ENCODE measurements at places on chromosomes 12 and 14.

DNA sequence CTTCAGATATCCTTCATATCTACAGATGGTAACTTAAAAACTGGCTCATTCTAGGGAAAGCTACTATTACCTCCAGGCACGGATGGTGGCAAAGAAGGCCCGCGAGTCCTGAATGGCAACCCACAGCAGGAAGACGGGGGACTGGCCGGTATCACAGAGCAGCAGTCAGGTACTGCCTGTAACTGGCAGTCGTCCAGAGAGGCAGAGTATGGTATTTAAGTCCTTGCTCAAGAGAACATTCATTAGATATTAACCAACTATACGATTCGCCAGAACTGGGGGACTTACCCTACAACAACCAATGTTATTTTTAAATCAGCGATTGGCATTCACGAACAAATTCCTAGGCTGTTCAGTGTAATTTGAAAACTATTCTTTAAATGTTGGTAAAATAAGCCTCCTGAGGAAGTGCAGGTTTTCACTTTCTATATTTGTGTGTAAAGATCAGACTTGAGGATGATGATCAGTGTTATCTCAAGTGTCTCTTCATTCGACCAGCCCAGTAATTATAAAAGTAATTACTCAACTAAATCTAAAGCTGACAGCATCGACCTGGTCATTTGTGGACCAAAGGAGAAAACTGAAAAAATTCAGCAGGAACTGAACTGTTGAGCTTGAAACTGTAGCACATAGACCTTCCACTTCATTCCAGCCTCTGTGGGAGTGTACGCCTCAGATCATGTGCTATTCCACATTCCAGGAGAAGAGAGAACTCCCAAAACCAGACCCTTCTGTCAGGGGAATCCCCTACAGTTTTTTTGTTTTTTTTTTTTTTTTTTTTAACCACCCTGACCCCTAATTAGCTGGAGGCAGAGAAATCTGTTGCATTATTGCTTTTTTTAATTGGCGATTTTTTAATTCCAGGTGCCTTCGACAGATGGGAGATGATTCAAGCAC is 75.6 kb downstream of the ESR2 start:
- no peak for DNase-seq

DNA sequence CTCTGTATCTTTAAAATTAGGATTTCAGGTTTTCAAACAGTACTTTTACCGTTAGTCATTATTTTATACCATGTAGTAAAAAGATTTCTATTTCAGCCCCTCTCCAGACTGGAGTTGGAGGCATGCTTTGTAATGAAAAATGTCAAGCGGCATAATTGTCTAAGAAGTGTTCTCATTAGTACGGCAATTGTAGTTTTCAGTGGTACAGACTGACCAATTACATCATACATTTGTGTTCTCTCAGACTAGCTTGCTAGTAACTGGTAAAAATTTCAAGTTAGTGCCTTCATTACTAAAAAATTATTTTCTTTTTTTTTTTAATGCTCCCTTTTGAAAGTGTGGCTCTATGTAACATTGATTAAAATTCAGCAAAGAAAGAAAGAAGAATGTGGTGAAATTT is 4.5 kb downstream of the USP30 start:
- no peak for DNase-seq

DNA sequence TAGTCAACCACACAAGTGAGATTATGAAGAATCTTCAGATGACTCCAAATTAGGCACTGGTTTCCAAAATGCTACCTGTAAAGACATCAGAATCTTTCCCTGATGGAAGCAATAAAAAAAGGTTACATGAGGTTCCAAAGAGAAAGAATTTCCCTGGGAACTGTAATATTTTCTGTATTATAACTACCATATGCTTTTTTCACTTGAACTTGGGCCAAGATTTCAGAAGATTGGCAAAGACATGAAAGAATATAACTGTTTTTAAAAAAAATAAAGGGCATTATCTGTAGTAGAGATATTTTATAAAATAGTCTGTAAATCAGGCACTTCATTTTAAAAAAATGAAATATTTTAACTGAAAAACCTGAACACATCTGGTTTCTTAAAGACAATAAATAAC is 12.9 kb downstream of the HECTD1 start:
- DNase-seq, result no peak

GRCh38 chr14:101763941-101764709 is 2.6 kb downstream of the PPP2R5C start:
- DNase-seq, result no peak

DNA sequence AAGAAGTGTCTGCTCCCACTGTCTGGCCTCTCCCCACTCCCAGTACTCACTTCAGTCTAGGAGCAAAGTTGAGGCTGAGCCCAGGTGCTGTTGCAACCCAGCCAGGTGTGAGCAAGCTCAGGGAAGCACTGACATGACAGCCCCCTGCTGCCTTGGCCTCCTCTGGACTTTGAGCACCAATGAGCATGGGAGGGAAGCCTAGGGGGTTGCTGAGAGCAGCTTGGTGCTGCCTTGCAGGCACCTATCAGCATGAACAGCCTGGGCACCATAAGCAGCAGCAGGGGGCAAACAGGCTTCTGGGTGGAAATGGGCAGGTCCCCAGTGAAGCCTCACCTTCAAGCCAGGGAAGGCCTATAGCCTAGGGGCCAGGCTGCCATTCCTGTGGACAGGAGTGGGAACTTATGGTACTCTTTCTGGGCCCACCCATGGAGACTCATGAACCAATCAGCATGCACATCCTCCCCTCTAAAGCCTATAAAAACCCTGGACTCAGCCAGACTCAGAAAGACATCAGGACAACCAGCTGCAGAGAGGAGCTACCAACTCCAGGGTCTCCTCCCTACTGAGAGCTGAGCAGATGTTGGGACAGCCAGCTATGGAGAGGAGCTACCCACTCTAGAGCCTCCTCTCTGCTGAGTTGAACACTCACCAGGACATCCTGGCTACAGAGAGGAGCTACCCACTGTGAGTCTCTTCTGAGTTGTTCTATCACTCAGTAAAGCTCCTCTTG is 49.3 kb downstream of the EGLN3 start:
- DNase-seq, result no peak

DNA sequence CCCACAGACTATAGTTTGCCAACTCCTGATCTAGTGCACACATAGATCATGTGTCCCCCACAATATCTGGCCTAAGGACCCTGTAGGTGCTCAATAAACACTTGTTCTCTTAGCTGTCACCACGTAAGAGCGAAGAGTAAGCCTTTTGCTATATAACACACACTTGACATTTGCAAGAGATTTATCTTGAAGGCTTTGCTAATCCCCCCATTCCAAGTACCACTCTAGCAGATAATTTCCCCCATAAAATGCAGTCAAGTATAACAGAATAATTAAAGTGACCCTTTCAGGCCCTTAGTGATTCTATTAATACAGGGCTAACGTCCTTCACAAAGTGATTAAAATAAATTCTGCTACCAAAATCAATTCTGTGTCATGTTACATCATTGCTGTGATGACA is 87.5 kb downstream of the PLXNC1 start:
- no peak for DNase-seq

GRCh38 chr12:67430708-67431335 is 161.7 kb downstream of the CAND1 start:
- DNase-seq, result no peak

GRCh38 chr12:111222523-111222922 is 146.4 kb downstream of the PHETA1 start:
- DNase-seq, result no peak

- no peak for DNase-seq
These were observed 87.1 kb upstream of the FOXN3 start for GRCh38 chr14:89504091-89504490.

- no peak for DNase-seq
These were observed 129.3 kb upstream of the PTPRQ start for GRCh38 chr12:80314741-80315140.

DNA sequence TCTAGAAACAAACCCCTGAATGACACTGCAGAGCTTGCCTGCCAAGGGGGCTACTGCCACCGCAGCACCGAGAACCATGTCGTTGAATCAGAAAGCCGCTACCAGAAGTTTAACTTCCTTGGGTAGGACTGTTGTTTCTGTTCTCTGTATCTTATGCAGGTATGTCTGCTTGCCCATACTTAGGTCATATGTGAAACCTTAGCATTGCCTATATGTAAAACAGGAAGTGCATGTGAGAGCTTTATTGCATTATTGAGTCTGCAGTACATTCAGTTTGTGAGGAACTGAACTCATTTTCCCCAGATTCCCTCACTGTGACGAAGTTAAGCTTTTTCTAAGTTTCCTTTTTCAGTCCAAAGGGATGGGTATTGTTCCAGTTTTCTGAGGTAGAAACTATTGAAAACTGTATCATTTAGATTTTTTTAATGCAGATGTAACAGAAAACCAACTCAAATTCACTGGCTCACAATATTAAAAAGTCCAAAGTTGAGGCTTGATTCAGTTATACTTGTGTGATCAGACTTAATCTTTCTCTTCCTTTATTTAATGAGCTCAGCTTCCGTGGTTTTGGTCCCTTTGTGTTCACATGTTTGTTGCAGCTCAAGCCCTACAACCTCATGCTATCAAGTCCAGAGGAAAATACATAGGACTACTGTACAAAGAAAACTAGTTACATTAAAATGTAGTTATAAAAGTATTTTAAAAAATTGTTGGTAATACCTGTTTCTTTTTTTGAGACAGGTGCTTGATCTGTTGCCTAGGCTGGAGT is 6.9 kb downstream of the FBXO34 start:
- DNase-seq, result no peak

GRCh38 chr14:99675382-99675835 is 8.7 kb upstream of the CYP46A1 start:
- DNase-seq, result no peak

- DNase-seq, result no peak
These were observed 23.7 kb upstream of the RAB21 start for GRCh38 chr12:71730936-71731335.

DNA sequence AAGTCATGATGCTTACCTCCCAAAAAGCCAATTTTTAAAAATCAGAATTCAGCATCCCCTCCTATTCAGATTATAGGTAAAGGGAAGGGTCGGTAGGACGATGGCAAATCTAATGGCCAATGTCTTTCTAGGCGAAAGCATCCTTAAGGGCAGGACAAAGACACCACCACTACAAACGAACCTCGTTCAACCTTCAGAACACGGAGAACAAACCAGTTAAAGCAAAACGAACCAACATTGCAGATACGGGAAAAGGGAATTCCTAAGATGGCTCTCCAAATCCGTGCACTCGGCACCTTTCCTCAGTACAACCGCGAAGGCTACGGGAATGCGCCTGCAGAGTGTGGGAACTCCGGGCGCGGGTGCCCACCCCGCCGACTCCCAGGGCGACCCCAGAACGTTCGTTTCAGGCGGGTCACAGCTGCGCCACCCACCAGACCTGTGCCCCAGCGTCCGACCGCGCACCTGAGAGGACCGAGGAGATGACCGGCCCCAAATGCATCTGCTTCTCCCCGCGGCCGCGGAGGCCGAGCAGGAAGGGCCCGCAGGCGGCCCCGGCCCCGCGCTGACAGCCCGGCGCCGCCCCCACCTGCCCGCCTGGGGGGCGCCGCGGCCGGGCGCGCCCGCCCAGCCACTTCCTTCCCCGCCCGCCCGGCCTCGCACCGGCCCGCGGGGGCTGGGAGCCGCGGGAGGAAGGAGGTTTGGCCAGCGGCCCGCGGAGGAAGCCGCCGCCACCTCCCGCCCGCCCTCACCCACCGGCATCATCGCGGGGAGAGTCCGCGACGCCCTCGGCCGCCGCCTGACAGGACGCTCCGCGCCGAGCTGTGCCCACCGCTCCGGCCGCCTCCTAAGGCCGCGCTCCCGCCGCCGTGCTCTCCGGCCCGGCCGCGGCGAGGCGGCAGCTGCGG is 578 bp downstream of the PPP1R13B start:
- peak; percentile 28 for DNase-seq

GRCh38 chr14:90983560-90983959 is 76.9 kb downstream of the RPS6KA5 start:
- no peak for DNase-seq

DNA sequence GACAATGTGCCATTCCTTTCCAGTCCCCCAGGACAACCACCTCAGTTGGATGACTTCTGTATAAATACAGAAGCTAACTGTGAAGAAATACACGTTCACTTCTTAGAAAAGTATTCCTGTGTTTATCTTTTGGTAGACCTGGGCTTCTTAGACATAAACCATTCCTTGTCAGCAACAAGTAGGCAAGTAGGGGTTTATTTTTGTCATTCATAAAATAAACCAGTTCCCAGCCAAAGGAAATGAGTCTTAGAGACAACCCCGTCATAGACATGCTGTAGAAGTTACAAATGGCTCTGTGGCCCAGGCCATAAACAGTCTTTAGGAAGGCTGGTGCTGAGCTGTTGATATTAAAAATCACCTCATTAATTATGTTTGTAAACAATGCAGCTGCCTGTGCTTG is 243.2 kb downstream of the SPTSSA start:
- no peak for DNase-seq

DNA sequence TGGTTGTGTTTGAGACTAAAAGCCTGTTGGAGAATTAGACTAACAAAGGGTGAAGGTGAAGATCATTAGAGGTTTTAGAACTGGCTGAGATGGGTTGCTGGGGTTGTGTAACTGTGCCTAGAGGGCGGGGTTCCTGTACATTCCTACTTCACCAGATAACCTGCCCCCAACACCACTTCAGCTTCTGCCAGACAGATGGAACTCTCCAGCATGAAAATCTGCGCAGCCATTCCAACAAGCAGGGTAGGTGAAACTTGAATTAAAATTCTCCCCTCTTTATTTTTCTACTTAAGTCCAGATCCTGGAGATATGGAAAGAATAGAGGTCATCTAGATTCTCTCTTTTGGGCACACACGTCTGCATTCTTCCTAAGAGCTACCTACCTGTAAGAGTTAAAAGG is 6.0 kb downstream of the FOXG1 start:
- no peak for DNase-seq

- peak; percentile 25 for DNase-seq
These were observed 13.9 kb upstream of the UBC start for GRCh38 chr12:124928095-124928911.

- DNase-seq, result no peak
These were observed 2.7 kb downstream of the GSTZ1 start for GRCh38 chr14:77323571-77323970.

DNA sequence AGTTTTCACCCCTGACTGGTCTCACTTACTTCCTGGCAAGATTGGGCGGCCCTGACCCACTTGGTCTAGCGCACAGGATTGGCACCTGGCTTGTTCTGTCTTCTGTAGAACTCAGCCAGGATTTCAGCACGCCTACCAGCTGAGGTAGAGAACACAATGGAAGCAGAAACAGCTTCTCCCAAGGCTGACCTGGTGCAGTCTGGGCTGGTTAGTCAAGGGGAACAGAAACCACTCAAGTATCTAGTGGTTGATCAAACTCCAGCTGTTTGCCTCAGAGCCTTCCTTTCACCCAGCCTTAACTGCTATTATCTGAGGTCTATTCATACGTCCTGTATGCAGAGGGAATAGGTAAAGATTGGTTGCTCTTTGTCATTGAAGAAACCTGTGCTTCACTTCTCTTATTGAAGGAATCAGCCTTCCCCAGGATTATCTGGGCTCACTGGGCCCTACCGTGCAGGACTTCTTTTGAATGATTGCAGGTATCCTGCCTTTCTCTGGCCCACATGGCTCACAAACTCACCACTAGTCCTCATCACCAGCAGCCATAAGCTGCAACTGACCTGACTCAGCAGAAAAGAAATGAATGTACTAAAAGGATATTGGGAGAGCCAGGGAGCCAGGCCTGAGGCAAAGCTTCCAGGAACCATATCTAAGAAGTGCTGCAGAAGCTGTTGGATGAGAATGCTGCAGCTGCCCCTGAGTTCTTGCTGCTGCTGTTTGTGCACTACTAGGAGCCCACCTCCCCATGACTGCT is 2.5 kb upstream of the PLEKHD1 start:
- DNase-seq, result no peak

GRCh38 chr12:40921563-40922163 is 229.4 kb downstream of the CNTN1 start:
- no peak for DNase-seq

- DNase-seq, result no peak
These were observed 28.2 kb downstream of the TSPAN19 start for GRCh38 chr12:85007836-85008235.

Data from T-helper 9 cell (primary cell).